CD4-positive, alpha-beta T cell treated with Interleukin-17A for 1 hour (primary cell): ENCODE measurements at places on chromosomes 2 and 18.

DNA sequence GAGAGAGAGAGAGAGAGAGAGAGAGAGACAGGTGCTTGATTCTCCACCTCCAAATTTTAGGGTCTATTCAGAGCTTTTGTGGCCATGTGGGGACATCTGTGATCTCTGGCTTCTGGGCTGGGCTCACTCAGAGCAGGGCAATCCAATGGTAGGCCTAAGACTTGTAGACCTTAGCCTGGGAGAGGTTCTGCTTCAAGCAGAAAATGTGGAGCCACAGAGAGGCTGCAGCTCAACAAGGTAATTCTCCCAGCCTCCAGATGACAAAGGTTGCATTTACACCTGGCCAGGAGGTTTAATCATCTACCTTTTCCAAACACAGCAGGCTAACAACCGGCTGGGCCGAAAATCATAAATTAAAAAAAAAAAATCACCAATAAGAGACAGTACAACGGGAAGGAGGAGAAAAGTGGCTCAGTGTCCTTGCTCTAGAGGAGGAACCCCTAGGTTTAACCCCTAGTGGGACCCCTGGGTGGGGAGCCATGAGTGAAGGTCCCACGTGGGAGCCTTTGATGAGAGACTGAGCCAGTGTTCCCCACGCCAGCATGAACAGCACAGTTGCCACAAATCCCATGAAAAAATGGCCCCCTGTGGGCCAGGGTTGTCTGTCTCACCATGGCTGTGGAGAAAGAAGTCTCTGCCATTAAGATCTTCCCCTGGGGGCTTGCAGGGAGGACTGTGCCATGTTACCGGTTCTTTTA is 124.0 kb upstream of the GATA6 start:
- DNase-seq, result no peak

DNA sequence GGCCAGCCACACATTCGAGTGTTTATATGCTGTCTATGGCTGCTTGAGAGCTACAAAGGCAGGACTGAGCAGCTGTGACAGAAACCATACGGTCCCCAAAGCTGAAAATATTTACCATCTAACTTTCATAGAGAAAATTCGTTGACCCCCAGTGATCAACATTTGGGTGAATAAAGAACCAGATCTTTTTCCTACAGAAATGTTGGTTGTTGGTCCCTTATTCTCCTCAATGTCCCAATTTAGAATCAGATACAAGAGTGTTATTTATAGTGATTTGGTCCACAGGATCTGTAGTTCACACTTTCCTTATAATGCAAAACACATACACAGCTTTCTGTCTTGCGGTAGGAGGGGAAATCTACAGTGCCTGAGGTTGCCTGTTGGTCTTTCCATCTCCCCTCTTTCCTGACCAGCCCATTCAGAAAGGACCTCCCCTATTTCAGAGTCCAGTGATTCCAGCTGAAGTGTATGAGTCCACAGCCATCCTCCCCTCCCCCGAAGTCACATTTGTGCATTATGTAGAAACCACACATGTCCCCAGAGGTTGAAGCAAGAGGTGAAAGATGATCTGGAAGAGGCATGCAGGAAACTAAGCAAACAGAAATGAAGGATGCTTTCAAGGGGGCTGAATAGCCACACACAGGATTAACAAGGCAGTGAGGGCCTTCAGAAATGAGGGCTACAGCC is 61.9 kb downstream of the SPRED2 start:
- DNase-seq, result no peak

GRCh38 chr2:172834881-172835280 is 99.2 kb downstream of the RAPGEF4 start:
- DNase-seq, result no peak

- no peak for DNase-seq
Measured at GRCh38 chr2:137367361-137367760, 596.9 kb upstream of the HNMT start.

GRCh38 chr2:147688242-147688641 is 156.6 kb upstream of the ACVR2A start:
- DNase-seq, result no peak

DNA sequence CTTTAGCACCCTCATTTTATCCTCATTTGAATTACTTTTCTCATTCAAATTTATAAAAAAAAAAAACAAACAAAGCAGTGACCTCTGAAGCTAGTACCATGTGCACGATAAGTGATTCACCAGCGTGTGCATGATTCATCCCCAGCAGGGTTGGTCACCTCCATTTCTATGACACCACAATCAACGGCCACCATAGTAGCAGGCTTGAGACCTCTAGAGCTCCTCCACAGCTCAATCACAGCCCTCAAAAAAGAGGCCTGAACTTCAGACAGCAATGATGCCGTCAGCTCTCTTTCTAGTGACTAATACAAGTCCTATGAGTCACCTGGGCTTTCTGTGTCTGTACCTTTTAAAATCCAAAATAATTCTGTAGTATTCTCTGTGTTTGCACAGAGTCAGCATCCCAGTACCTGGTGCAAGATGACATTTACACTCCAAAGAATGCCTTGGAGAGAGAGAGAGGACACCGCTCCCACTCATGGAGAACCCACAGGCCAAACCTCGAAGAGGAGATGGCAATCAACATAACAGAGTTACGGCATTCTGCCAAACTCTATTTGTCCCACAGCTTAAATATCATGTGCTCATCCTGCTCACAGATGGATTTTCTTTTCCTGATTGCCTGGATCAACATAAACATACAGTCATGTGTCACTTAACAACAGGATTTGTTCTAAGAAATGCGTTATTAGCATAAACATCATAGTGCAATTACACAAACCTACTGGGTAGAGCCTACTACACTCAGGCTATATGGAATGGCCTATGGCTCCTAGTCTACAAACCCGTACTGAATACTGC is 58.7 kb downstream of the L3MBTL4 start:
- DNase-seq, result no peak

DNA sequence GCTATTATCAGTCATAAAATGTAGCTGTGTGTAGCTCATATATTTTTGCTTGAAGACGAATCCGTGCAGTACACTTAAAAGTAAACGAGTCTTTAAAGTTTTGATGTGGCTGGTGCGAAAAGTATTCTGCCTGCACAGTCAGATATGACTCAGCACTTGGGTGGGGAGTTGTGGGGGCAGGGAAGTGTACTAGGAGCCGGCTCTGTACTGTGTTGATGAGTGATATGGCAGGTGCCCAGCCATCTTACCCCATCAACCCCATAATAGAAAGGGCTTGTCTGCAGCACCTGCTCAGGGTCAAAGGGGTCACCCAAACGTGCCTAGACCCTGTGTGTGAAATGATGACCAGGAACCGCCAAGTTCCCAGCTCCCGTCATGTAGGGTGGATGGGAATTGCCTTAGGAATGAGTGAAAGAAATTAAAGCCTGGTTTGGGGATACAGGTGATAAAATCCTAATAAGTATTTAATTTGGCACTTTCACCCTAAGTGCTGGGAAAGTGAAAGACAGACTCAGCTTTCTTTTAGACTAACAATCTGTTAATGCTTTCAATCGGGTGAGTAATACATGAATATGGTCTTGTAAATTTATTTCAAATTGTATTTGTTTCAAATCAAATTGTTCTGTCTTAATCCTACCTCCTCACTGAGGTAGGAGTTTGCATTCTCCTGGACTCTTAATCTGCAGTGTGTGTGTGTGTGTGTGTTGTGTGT is 48.0 kb downstream of the BCL2L11 start:
- DNase-seq, result no peak

GRCh38 chr2:134289225-134289624 is 35.4 kb downstream of the MGAT5 start:
- DNase-seq, result no peak

DNA sequence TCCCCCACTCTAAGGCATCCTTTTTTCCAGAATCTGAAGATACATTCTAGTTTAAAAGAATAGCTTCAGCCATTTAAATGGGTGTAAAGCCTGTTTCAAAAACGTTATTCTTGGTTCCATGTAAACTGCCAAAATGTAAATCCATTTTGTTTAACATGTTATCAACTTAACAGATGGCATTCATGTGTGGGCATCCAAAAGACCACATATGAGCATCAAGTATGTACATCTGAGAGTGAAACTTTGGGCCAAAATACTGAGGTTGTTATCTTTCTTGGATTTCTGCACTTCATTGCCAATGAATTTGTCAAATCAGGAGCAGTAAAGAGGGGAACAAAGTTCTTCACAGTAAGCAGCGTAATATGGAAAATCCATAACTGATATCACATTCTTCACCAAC is 395.4 kb downstream of the ZNF804A start:
- no peak for DNase-seq

DNA sequence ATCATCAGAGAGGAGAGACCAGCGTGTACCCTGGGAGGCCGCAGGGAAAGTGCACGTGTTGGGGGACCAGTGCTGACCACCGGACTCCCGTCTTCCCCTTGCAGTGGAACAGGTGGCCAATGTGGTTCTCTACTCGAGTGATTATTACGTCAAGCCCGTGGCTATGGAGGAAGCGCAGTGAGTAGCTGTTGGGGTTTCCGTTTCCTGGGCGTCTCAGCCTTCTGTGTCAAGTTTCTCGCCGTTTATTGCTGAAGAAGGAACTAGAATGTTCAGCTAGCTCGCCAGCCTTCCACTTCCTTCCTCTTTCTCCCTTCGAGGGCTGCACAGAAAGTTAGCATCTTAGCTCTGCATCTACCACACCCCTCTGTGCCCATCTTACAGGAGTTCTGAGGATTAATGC is 22.8 kb upstream of the DGKD start:
- DNase-seq, result peak; percentile 89

- no peak for DNase-seq
Measured at GRCh38 chr2:181253438-181253837, 203.7 kb upstream of the ITGA4 start.

- no peak for DNase-seq
Measured at GRCh38 chr2:15784106-15784885, 156.1 kb upstream of the MYCN start.

- no peak for DNase-seq
Measured at GRCh38 chr2:238655198-238655860, 192.6 kb upstream of the TWIST2 start.
